ENCODE measurements at places on chromosomes 4 and X.

DNA sequence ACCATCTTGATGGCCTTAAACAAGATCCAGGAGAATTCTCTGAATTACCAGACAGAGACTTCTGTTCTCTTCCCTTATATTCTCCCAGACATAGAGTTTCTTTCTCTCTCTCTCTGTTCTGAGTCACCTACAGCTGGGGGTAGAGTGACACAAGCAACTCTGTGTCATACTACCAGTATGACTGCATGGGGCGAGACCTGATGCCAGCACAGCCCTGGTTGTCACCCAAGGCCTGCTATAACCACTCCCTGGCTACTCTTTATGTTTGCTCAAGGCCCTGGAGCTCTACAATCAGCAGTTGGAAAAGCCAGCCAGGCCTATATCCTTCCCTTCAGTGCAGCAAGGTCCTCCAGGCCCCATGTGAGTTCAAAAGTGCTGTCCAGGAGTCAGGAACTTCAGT lies 114.2 kb upstream of the TENT5D start:
- DNase-seq, result no peak

DNA sequence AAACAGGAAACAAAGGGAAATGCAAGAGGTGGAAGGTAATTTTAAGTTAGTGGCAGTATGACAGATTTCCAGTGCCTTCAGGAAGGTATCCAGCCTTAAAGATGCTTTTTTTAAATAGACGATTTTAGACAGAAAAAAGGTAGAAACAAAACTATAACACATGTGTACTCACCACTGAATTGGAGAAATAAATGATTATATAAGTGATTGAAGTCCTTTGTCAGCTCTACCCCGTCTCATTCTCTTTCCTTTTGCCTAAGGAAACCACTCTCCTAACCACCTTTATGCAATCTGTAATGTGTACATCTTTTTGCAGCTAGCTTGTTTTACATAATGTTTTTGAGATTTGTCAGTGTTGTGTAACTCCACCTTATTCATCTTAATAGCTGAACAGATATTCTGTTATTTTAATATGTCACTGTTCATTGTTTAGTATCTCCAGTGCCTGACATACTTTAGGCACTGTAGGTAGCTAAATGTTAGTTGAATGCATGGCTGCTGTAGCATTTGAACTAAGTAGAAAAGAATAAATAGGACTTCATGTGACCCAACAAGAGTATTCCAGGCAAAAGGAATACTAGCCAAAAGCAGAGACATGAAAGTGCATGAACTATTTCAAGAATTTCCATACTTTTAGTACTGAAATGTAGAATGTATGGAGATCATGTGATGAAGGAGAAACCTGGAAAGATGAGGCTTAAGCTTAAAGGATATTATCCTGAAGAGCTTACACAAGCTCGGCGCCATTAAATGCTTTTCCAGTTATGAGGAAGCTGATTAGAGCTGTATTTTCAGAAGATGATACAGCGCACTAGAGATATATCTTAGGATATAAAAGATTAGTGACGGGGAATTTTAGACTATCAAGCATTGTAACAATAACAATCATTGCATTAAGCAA lies 865 bp downstream of the FAM200B start:
- no peak for DNase-seq

DNA sequence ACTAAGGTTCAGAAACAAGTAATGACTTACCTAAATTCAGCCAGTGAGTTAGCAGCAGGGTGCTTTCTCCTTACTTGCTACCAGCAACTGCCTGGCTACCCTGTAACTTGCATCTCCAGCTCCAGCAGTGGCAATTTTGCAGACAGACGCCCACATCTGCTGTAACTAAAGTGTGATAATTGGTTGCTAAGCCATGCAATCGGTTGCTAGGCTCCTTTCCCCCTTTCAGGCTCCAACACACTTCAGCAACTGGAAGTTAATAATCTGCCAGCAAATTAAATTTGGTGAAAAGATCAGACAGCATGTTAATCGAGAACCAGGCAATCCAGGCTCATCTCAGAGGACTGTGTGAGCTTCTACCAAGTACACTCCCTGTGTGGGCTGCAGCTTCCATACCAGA lies 24.2 kb upstream of the ARHGEF9 start:
- no peak for DNase-seq

GRCh38 chrX:147847999-147848398 lies 63.7 kb upstream of the FMR1 start:
- DNase-seq, result no peak

DNA sequence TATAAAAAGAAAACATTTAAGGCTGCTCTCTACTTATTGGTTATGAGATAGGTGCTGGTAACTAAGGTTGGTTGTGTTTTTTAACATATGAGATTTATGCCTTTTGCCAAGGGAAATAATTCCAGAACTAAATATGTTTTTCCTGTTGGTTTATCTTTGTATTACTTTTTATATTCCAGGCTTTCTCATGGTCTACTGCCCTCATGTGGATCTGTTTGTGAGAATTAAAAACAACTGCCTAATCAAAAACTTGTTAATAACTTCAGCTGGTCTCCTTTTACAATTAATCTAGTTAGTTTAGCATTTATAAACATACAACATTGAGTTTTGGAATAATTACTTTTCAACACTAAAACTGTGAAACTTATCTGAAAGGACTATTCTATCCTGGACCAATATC lies 1208.3 kb downstream of the ADGRL3 start:
- no peak for DNase-seq

DNA sequence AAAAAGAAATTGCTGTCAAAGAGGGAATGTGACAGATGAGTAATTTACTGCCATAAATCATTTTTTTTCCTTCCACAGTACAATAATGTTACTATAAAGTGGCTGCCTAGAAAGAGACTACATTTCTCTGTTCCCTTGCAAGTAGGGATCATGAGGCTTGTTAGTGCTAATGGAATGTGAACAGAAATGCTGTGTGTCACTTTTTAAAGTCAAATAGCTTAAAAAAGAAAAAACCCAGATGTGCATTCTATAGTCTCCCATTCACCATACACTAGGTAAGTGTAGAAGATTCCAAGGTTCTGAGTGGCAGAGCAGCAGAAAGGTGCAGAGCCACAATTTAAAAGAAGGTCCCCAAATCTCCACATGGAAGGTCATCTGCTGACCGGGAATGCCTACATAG lies 328.4 kb downstream of the CAMK2D start:
- DNase-seq, result no peak

GRCh38 chr4:184421533-184422155 lies 52.7 kb downstream of the IRF2 start:
- DNase-seq, result no peak

DNA sequence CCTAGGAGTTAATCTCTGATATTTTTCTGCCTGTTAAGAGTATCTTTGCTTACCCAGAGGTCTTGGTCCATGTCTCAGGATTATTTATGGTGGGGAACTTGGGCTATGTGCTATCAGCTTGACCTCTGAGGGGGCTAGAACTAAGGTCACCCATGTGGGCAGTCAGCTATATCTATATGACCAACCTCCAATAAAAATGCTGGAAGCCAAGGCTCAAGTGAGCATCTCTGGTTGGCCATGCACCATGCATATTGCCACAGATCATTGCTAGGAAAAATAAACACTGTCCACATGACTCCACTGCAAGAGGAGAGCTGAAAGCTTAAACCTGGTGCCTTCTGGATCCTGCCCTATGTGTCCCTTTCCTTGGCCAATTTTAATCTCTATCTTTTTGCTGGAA lies 196.5 kb upstream of the SLC7A11 start:
- no peak for DNase-seq

DNA sequence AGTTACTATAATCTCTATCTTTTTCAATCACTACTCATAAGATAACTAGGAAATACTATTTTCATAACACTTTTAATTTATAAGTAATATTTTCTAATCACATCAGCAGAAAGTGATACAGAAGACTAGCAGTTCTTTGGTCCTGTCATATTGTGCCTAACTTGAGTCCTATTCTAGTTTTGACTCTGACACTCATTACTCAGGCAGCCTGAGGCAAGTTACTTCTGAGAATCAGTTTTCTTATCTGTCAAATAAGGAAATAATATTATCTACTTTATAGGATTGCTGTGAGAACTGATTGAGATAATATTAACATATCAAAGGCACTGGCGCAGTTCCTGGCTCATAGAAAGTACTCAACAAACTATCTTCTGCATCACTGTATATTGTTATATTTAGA lies 17.8 kb downstream of the PITX2 start:
- no peak for DNase-seq

- DNase-seq, result no peak
Measured at GRCh38 chr4:159178979-159179969, 76.4 kb downstream of the RAPGEF2 start.

DNA sequence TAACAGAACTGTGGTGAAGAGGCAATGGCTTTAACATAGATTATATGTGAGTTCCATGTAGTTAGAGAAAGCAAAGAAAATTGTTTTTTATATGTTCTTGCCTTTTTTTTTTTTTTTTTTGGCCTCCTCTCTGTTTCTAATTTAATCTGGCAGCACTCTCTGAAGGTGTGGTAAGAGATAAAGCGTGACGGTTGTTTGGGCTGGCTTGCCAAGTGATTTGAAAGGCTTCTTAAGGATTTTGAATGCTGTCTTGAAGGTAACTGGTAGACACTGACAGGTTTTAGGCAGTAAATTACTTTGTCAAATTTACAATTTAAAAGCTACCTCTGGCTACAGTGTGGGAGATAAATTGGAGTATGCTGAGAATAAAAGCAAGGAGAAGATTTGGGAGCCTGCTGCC lies 269.3 kb upstream of the HS3ST1 start:
- DNase-seq, result no peak
